ENCODE measurements at places on chromosomes 12 and 14. TPM values are rescaled to one million over a fixed set of nuclear protein-coding genes. Genes with fewer than 3 reads are reported as not detected.

DNA sequence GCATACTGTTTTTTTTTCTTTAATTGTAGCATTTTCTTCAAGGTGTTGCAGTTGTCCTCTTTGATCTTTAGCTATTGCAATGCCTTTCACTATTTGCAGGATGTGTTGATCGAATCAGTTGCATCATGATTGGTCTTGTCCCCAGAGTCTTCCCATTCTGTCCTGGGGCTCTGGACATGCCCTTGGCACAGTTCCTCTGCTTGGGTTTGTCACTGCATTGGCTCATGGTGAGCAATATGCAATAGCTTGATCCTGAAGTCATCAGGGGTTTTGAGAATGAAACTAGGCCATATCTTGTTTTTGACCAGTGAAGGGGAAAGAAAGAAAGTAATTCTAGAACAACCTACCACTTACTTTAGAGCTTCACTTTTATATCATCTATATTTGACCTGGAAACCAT lies 281.5 kb downstream of the TMEM117 start:
- DNase-seq, result no peak

DNA sequence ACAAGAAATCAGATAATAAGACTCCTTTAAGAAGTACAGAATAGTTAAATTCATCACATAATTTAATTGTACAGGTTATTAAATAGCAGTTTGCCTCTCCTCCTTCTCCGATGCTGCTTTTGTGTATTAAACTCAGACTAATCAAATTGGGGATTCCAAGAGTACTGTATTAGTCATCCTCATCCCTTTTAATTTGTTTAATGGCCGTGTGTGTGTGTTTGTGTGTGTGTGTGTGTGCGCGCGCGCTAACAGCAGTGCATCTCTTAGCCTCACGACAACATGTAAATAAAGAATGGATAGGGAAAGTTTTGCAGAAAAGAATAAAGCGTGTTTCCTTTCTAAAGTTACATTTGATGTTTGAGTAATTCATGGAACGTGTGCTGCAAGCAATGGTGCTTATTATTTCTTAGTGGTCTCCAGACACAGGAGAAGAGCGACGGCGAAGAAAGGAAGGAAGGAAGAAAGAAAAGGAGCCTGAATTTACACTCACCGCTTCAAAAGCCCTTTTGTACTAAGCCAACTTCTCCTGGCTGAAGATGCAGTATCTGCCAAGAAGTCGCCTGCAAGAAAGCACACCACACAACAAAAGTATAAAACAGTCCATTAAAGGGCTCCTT lies 220.3 kb downstream of the ASCL1 start:
- DNase-seq, result no peak

DNA sequence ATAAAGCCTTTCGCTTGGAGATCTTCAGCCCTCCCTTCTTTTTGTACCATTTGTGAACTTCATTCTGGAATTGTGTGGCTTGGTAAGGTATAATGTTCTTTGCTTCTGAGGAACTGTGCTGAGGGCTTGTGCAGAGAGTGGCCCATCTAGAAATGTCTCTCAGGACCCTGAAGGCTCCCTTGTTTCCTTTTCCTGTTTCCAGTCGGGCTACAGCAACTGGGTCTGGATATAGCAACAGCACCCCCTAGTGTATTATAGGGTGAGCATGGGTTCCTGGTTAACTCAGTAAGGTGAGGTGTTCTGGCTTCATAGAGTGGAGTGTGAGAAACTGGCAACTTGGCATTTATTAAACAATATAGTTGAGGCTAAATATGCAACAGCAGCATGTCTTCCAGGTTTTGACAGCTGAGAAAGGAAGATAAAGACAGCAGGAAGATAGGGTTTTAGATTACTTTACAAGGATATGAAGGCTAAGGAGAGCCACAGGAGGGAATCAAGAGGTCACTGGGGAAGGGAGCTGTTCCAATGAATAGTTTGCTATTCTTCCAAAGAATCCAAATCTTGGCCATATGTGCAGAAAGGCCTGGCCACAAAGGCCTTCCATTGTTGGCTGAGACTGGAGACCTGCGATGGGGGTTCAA lies 49.1 kb upstream of the RNU6-8 start:
- peak; percentile 13 for DNase-seq

- DNase-seq, result no peak
These were observed 26.4 kb downstream of the SPIC start for GRCh38 chr12:101501410-101501995.

- DNase-seq, result no peak
These were observed 11.0 kb downstream of the ZNF219 start for GRCh38 chr14:21087294-21088091.

- DNase-seq, result peak; percentile 52
These were observed 21.6 kb downstream of the NCOR2 start for GRCh38 chr12:124545508-124546418.

ITGA5 gene
- total RNA-seq, result 74.3 TPM

ZC3H10 gene
- 3.5 TPM for total RNA-seq

NRL gene
- total RNA-seq, result 1.9 TPM

CLEC6A gene
- not detected for total RNA-seq

BRMS1L gene
- 2.2 TPM for total RNA-seq

KRT75 gene
- total RNA-seq, result not detected

Measured in MG63 (cell line).